H1 (cell line): ENCODE measurements at places on chromosomes 11 and 22.

DNA sequence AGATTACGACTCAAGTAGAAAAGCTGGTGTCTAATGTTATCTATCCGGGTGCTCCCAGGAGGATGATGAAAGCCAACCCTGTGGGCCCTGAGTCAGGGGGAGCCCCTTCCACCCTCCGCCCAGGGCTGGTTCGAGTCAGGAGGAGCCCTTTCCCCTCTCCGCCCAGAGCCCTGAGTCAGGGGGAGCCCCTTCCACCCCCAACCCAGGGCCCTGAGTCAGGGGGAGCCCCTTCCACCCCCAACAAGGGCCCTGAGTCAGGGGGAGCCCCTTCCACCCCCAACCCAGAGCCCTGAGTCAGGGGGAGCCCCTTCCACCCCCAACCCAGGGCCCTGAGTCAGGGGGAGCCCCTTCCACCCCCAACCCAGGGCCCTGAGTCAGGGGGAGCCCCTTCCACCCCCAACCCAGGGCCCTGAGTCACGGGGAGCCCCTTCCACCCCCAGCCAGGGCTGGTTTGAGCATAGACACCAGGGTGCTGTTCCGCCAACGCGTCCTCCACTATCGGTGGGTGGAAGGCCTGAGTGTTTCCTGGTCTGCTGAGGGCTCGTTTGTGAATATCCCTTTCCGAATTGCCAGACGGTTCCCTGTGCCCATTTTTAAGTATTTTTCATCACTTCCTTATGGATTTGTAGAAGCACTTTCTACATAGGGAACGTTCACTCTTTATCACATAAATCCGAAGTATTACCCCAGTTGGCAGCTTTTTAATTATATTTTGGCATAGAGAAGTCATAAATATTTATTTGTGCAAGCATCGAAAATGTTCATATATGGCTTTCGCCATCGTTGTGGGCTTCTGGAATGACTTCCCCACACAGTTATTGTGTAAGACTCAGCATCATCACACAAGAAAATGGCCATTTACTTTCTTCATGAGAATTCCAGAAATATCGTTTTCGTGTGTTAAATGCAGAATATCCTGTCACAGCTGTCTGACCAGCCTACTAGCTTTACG lies 380.6 kb downstream of the BRD1 start:
- H3K4me3 ChIP-seq, result no peak overlapping the region
- H3K4me1 ChIP-seq, result peaks cover 15% of the 10 kb centered on the region
- DNase-seq, result no peak
- H3K27me3 ChIP-seq, result peaks cover 19% of the 10 kb centered on the region
- H3K36me3 ChIP-seq, result no peaks in the 10 kb centered on the region

DNA sequence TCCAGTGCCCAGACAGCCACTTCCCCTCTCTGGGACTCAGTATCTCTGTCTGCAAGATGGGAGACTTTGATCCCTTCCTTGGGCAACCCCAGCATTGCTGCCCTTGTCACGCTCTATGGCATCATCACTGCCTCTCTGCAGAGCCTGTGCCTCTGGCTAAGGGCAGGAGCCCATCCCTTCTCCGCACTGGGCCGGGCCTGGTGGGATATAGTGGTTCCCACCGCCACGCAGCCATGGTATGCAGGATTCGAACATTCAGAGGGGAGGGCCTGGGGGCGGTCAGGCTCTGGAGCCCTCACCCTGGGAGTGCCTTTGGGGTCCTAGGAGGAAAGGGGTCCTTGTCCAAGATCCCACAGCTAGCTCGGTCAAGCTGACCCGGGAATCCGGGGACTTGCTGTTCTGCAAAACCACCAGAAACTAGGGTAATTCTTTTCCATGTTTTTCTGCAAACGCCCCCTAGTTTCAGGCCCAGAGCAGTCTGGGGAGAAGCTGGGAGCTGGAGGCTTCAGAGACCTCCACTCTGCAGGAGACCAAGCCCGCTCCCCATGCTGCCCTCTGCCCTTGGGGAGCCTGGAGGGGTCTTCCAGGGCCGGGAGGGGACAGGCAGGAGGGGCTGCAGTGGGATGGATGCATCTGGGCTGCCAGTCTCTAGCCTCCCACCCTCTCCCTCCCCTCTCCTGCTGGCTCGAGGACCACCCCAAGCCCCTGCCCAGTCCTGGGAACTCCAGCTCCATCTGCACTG lies 24.4 kb upstream of the CBX7 start:
- no peak for DNase-seq
- no peak overlapping the region for H3K4me3 ChIP-seq
- H3K27ac ChIP-seq, result peak overlapping the region; percentile 92
- H3K27me3 ChIP-seq, result no peaks in the 10 kb centered on the region

DNA sequence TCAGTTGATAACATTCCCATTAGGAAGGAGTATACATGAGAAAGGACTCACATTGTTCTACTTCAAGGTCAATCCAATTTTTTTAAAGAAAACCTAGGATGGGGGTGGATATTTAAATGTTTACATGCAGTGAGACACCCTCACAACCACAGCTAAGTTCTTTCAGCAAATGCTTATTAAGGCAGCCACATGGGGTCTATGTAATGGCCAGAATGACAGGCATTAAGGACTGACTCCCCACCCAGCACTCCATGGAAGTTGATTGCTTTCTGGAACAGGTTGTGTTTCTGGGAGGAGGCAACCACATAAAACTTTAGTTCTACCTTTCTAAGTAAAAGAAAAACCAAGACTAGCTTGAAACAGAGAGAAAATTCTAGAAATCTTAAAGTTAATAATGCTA lies 662.0 kb upstream of the CCDC90B start:
- H3K4me1 ChIP-seq, result no peaks in the 10 kb centered on the region
- DNase-seq, result no peak
- no peak overlapping the region for H3K4me3 ChIP-seq
- no peak overlapping the region for H3K27ac ChIP-seq

DNA sequence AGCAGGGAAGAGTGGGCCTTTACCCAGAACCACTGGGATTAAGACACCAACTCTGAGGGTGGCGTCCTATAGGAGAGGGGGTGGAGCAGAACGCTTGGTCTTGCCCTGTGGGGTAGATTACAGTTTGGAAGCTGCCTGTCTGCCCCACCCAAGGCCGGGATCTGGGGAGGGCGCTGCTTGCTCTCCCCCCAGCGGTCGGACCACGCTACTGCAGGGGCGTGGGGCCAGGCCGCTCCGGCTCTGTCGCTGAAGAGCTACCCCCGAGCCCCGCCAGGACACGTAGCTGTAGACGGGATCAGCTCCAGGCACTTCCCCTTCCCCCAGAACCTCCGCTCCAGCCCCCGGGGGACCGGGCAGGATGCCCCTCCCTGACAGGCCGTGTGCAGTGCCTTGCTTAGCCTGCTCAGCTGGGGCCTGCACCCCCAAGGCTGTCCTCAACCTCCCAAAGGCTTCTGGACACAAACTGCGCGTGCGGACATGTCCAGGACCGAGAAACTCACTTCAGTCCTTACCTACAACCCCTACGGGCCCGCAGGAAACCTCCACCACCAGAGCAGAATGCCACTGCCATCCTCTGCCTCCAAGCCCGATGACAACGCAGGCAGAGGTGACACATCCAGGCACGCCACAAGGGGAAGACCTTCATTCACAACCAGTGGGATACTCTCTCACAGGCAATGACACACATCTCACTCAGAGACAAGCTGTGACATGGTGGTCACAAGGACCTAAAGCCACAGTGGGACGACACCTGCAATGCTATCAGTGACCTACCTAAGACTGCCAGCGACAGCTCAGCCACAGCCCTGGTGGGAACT lies 3.6 kb downstream of the AHNAK start:
- no peak overlapping the region for H3K4me3 ChIP-seq
- no peak overlapping the region for H3K27ac ChIP-seq
- H3K36me3 ChIP-seq, result no peaks in the 10 kb centered on the region
- H3K27me3 ChIP-seq, result peaks cover 33% of the 10 kb centered on the region
- DNase-seq, result no peak

DNA sequence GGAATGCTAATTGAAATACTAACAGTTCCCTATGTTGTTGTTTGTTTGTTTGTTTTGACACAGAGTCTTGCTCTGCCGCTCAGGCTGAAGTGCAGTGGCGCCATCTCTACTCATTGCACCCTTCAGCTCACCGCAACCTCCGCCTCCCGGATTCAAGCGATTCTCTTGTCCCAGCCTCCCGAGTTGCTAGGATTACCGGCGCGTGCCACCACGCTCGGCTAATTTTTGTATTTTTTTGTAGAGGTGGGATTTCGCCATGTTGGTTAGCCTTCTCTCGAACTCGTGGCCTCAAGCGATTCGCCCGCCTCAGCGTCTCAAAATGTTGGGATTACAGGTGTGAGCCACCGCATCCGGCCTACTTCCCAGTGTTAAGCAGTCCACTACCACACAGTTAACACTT lies 42.0 kb downstream of the OR4D9 start:
- no peak for DNase-seq
- H3K4me3 ChIP-seq, result no peak overlapping the region

DNA sequence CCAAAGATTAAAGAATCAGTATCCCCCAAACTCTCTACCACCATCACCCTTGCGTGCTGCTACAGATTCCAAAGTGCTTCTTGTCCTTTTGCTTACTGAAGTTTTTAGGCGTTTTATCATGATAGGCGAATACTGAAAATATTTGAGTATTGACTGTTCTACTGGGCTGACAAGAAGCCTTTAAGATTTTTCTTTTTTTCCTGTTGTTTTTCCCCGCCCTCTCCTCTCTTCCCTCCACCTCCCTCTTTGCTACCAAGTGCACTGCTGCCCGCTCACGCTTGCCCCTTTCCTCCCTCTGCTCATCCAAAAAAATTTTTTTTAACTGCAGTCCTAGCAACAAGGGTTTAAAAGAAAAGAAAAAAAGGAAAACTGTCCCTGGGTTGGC lies 679 bp downstream of the SPCS2 start:
- no peak for DNase-seq
- H3K4me3 ChIP-seq, result peak overlapping the region; percentile 91
- H3K27me3 ChIP-seq, result no peaks in the 10 kb centered on the region
- peak overlapping the region; percentile 80 for H3K27ac ChIP-seq
- H3K36me3 ChIP-seq, result no peaks in the 10 kb centered on the region; the same call in 1 of the 2 replicates

DNA sequence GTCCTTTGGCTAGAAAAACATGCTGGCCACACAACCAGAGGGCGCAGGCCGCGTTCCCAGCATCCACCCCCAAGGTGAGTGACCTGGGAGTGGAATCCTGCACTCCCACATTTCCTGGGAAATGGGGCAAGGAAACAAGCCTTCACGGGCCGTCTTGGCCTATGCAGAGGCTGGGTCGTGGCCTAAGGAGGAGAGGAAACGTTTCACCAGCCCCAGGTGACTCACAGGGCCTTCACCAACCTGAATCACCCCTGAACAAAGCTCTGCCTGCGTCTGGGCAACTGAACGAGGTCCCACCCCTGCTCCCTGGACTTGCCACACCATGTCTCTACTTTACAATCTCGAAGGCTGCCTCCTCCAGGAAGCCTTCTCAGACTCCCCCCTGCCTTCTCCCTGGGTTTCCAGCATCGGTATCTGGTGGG lies 13.2 kb downstream of the MYH9 start:
- no peak for DNase-seq
- peak overlapping the region; percentile 38; the same call in 1 of the 2 replicates for H3K27ac ChIP-seq
- H3K4me1 ChIP-seq, result peaks cover 24% of the 10 kb centered on the region

DNA sequence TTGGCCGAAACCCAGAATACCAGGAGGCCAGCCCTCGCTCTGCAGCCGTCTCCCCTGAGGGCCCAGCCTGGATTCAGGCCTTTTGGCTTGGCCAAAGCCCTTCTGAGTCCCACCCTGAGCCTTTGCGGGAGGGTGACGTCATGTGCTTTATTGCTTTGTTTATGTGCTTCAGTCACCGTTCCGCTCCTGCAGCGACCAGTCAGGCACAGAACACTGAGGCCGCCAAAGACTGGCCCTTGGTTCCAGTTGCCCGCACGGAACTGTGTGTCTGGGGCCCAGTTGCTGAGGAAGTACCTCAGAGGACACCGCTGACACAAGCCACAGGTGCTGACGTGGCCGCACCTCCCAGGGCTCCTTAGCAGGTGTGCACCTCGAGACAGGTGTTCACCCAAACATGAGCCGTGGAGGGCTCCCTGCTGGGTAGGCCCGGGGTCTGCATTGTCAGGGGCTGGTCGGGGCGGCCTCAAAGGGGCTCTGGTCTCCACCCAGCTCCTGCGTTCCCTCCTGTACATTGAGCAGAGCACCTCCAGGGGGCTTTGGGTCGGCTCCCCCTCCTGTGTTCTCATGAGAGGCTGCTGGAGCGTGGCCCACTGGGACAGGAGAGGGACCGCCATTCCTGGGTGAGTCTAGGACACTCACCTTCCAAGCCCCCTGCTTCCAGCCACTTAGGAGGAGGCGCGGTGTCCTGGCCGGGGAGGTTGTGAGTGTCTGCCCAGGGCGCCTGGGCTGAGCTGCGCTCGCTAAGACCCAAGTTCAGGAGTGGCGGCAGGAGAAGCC lies 376.8 kb downstream of the TBC1D22A start:
- no peak overlapping the region for H3K4me3 ChIP-seq
- no peak overlapping the region for H3K27ac ChIP-seq
- H3K4me1 ChIP-seq, result no peaks in the 10 kb centered on the region
- DNase-seq, result no peak

DNA sequence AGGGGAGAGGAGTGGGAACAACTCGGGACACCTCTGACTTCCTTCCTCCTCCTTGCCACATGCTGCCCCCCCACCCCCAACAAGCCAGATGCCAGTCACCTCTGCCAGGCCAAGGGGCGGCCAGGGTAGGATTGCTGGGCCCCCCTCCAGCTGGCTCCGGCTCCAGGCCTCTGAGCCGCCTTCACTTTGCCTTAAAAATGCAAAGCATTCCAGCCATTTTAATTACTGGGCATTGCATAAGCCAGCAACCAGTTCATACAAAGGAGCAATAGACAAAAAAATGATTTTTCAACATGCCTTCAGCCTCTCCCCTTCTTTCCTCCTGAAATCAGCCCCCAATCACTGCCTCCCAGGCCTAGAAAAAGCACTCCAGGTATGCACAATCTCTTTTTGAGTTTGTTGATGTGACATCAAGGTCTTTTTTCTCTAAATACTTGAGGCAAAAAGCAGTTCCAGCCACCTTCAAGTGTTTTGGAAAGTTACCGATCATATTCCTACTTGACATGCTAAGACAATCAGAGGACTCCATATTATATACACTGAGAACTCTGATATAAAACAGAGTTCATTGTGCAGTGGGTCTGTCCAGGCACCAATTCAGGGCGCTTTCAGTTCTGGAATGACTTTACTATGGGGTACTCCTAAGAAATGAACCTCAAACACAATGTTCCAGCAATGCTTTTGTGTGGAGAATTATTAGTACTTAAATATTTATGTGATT lies 12.4 kb upstream of the TIMP3 start:
- no peak overlapping the region for H3K4me3 ChIP-seq
- no peak for DNase-seq
- H3K27ac ChIP-seq, result no peak overlapping the region

GRCh38 chr11:36449561-36450096 lies 60.4 kb downstream of the TRAF6 start:
- no peak overlapping the region for H3K27ac ChIP-seq
- peaks cover 5% of the 10 kb centered on the region for H3K4me1 ChIP-seq
- no peak for DNase-seq
- no peak overlapping the region for H3K4me3 ChIP-seq
- no peaks in the 10 kb centered on the region for H3K36me3 ChIP-seq

DNA sequence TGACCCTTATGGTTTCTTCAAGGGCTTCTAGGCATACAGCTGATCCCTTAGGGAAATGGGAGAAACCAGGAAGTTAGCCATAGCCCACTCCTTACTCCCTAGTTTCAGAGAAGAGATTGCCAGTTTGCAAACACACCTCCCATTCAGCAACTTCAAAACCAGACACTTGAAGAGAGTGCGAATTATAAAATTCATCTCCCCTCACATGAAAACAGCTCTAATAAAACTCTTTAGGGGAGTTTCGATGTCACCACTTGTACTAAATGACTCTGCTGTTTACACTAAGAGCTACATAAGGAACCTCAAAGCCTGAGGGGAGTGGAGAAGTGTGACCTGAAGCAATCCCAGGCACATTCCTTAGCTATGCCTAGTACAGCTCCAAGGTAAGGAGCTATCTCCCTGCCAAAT lies 8.3 kb downstream of the LGR4 start:
- H3K27ac ChIP-seq, result no peak overlapping the region
- no peak overlapping the region for H3K4me3 ChIP-seq
- no peaks in the 10 kb centered on the region for H3K36me3 ChIP-seq
- no peak for DNase-seq
